Fibroblast of skin of right quadriceps (primary cell): ENCODE measurements at places on chromosomes 11 and 22.

GRCh38 chr11:65817312-65817834 is 16.4 kb upstream of the SNX32 start:
- DNase-seq = peak; percentile 23

- peak; percentile 24 for DNase-seq
Measured at GRCh38 chr11:112718483-112718882, 242.7 kb upstream of the NCAM1 start.

GRCh38 chr11:119154178-119154577 is 5.3 kb downstream of the ABCG4 start:
- DNase-seq = no peak

- peak; percentile 42 for DNase-seq
Measured at GRCh38 chr11:123549926-123550917, 104.2 kb downstream of the SCN3B start.

DNA sequence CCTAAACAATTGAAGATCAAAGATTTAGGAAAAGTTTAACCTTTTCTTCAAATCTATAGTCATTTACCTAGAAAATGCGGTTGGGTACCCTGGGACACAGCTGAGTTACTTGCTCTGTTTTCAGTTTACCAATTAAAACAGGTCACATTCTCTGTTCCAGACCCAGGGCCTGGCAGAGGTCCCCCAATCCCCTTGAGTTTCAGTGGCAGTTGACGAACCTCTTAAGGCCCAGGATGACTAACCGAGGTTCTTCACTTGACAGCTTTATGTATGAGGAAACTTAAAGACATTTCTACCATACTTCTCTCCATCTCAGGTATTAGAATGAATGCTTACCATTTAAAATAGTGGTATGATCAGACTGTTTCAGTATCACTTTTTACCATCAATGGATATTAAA is 16.3 kb downstream of the LDHAL6A start:
- DNase-seq = no peak

DNA sequence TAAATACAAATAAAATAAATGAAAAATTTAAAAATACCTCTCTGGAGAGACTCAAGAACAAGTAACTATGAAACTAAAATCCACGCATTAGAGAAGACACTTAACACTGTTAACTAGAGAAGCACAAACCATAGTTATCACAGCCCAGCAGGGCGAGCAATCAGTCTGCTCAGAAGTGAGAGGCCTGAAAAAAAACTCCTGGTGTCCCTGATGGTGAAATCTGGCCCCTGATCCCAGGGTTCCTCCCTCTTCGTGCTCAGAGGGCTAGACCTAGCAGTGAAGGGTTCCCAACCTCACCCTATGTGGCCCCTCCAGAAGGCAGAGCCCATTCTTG is 49.7 kb upstream of the VPREB1 start:
- DNase-seq = no peak

GRCh38 chr11:105821781-105822180 is 200.3 kb downstream of the MSANTD4 start:
- no peak for DNase-seq

GRCh38 chr11:91173701-91174100 is 950.9 kb upstream of the CHORDC1 start:
- DNase-seq = peak; percentile 30

- DNase-seq = no peak
Measured at GRCh38 chr22:42560781-42561180, 7.0 kb downstream of the SERHL2 start.

DNA sequence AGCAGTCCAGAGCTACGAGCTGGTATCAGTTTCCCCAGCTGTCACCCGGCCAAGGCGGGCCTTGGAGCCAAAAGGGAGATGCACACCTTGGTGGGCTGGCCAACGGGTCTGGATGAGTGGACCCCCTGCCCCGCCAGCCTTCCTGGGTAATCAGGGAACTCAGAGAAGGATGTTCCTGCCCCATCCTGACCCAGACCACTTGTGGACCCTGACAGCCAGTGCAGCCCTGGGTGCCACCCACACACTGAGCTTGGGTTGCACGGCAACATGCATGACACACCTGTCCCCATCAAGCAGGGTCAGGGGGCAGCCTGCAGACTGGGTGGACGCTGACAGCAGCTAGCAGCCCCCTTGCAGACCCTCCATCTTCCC is 8.6 kb downstream of the SLC25A1 start:
- no peak for DNase-seq

DNA sequence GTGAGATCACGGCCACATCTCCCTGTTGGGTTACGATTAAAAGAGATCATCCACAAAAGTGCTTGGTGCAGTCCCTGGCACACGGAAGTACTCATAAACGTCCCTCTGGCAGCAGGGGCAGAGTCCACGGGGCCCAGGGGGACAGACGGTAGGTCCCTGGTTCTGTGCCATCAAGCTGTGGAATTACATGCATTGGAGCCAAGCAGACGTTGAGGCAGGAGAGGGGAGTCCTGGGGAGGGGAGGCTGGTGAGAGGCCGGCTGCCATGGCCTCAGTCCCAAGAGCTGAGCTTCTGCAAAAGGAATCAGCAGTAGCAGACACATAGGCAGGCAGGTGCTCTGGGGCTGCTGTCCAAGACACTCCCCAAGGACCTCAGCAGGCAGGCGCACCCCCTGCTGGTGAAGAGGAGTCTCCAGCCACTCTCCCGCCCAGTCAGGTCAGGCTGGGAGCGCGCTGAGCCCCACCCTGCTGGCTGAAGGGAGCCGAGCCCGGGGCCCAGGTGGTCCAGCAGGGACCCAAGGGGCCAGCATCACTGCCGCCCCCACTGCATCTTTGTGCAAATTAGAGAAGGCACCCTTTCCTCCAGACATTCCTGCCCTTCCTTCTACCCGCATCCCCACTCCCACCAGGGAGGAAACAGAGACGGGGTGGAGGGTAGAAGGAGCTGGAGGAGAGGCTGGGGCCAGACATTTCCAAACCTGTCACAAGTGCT is 7.6 kb upstream of the KCTD17 start:
- peak; percentile 19 for DNase-seq

- DNase-seq = peak; percentile 83
Measured at GRCh38 chr11:26331911-26332571, at the start of gene ANO3. ANO3 (plus strand) TSS chr11:26332130; CDS start chr11:26332276, 146 bp downstream.

- DNase-seq = no peak
Measured at GRCh38 chr11:38365274-38365673, 1767.2 kb upstream of the RAG2 start.

DNA sequence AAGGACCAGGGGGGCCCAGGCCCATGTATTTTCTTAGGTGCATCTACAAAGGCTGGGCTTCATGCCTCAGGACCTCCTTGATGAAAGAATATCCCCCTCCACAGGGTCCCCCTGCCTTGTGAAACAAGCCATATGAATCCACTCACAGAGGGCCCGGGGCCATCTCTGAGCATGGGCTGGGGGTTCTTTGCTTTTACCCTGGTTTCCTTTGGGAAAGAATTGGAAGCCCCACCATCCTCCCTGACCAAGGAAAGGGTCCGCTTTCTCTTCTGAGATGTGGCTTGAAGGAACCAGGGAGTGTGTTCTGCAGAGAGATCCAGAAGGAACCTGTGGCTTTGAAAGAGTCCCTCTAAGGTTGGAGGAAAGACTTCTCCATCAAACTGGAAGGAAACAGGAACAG is 9.2 kb upstream of the ANO1 start:
- no peak for DNase-seq

GRCh38 chr22:36612458-36612857 is 83.5 kb upstream of the EIF3D start:
- peak; percentile 13 for DNase-seq

DNA sequence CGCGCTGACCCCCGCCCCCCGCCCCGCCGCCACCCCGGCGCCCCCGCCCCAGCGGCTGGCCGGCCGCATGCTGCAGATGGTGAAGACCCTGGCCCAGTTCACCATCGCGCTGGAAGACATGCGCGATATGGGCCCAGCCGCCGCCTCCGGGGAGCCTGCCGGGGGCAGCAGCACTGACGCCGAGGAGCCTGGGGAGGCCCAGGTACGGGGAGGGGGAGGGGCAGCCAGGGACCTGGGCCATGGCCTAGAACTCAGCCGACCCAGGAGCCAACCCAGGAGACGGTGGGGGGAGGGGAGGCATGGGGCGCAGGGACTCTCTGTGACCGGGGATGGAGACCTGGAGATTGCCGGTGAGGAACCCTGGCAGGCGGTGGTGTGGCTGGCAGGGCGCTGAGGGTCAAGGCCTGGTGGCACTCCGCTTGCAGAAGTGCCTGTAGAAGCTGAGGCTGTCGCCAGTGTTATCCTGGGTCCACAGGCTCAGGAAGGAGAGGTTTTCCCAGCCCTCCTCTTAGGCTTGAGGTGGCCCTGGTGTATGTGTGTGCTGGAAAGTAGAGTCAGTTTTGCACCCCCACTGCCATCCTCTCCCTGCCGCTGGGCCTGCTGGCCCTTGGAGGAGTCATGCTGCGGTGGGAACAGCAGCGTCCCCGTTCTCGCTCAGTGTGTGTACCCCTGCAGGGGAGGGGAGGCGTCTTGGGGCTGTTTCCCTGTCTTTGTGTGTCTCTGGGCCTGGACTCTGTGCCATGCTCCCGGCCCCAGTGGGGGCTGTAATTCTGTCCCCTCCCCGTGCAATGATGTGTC is 32.9 kb upstream of the RELT start:
- no peak for DNase-seq

DNA sequence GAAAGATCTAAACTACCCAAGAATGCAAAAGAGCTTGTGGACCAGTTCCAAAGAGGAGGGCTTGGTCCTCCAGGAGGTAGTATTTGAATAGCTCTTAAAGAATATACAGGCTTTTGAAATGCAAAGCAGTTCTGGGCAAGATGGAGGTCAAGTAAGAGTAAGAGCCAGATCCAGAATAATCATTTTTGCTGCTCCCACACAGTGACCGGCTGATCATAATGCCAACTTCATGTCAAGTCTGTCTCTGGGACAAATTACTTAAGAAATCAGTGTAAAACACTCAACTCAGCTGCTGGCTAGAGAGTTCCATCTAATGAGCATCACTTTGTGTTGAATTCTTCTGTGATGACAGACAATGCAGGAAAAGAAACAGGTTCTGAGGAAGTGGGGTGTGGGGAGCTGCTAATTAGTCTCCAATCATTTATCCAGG is 250.9 kb upstream of the NARS2 start:
- DNase-seq = peak; percentile 36
